SHP77 (cell line): ENCODE measurements at places on chromosomes 12 and 14.

GRCh38 chr14:78278464-78279250, 108.5 kb downstream of the NRXN3 start:
- DNase-seq, result peak; percentile 36

GRCh38 chr12:28602786-28603185, 412.5 kb downstream of the CCDC91 start:
- no peak for DNase-seq

DNA sequence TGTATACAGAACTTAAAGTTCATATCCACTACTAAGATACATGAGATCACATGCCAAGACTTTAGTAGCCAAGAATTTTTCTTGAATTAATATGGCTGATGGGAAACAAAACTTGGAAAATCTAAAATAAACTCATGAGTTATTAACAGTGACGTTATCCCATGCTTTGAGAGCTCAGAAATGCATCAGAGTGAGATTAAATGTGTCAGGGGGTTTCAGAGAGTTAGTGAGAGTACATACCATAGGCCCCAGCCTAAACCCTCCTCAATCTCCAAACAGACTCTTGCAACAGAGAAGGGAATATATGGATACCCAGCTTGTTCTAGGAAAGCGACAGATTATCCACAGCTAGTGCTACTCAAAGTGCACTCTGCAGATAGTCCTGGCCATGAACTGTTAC, 19.3 kb downstream of the SLC35F4 start:
- DNase-seq, result no peak

DNA sequence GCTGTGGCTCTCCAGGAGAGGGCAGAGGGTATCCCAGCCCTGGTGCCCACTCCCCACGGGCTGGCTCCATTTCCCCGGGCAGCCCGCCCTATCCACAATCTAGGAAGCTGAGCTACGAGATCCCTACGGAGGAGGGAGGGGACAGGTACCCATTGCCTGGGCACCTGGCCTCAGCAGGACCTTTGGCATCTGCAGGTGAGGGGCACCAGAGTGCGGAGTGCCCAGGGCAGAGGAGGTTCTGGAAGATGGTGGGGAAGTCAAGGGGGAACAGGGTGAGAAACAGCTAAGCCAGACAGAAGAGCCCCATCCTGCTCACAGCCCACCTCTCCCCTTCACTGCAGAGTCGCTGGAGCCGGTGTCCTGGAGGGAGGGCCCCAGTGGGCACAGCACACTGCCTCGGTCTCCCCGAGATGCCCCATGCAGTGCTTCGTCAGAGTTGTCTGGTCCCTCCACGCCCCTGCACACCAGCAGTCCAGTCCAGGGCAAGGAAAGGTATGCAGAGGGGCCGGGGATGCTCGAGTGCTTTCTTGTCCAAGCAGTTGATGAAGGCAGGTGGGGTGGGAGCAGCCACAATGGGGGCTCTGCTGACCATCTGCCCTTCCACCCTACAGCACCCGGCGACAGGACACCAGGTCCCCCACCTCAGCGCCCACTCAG, 10.3 kb downstream of the TNS2 start:
- no peak for DNase-seq

- no peak for DNase-seq
Measured at GRCh38 chr12:130111965-130112496, 50.2 kb upstream of the FZD10 start.

- DNase-seq, result no peak
Measured at GRCh38 chr12:120546050-120546386, 11.9 kb downstream of the RNF10 start.

- DNase-seq, result no peak
Measured at GRCh38 chr14:68658029-68658509, 134.8 kb downstream of the ZFP36L1 start.

GRCh38 chr12:6106218-6106617, 18.3 kb downstream of the VWF start:
- no peak for DNase-seq

GRCh38 chr12:108129017-108129812, at the start of gene WSCD2:
Gene WSCD2 (plus strand): TSS chr12:108129288. CDS start chr12:108195833, 66,545 bp downstream.
- no peak for DNase-seq

DNA sequence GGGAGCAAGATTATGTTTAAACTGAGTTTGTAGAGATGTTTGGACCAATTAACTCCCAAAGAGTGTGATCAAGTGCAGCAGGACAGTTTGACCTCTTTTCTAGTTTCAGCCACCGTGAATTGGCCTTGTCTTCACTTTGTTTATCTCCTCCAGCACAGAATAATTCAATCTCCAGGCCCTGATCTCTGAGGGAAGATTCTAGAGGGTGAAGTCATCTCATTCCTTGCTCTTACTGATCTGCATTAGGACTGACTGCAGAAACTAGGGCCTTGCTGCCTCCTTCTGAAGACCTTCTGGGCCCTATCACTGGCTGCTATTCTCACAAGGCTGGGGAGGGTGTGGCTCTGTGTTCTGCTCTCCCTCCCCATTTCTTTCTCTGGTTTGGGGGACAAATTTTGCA, 29.4 kb downstream of the C12orf75 start:
- no peak for DNase-seq

DNA sequence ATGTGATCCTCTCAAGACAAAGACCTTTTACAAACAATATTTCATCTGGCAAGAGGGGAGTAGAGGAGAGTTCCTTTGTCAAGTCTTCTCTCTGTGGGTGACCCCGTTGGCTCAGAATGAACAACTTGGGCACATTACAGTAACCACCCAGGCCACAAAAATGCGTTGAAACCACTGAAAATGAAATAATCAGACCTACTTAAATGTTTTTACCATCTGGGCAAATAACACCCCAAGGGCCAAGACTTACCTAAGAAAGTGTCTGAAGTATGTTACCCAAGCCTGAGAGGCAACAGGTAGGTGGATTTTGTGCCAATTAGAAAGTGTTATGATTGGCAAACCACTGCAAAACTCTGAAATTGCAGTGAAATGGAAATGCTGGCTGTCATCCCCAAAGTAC, 1.3 kb downstream of the TC2N start:
- DNase-seq, result no peak

- no peak for DNase-seq
Measured at GRCh38 chr14:68162887-68163286, 343.3 kb downstream of the RAD51B start.

GRCh38 chr12:124006085-124006845, 33.2 kb downstream of the ZNF664 start:
- no peak for DNase-seq

DNA sequence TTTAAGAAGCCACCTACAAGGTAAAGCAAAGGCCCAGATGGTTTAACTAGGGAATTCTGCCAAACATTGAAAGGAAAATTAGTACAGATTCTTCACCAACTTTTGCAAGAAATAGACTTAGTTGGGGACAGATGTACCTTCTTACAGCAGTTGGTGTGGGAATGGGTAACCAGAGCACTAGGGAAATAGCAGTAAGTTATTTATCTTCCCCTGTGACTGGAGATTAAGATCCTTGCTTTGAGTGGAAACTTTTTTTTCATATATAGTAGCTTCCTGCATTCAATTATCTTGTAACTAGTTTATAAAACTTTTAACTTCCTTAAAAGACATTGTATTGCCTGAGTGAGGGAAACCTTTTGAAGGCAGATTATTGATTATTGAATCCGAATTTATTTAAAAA, 44.2 kb downstream of the ARID2 start:
- no peak for DNase-seq

DNA sequence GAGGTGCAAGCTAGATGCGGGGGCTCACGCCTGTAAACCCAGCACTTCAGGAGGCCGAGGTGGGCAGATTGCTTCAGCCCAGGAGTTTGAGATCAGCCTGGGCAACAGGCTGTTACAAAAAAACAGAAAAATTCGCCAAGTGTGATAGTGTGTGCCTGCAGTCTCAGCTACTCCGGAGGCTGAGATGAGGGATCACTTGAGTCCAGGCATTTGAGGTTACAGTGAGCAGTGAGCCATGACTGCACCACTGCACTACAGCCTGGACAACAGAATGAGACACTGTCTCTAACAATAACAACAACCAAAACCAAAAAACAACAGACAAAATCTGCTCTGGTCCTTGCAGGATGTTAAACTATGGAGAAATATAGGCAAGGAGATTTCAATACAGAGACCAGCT, 13.9 kb downstream of the BTBD7 start:
- DNase-seq, result no peak

GRCh38 chr14:48331421-48331820, 656.0 kb upstream of the MDGA2 start:
- no peak for DNase-seq

- DNase-seq, result no peak
Measured at GRCh38 chr12:130116791-130117190, 45.5 kb upstream of the FZD10 start.

- DNase-seq, result no peak
Measured at GRCh38 chr12:107475900-107476299, 209.7 kb upstream of the PWP1 start.

DNA sequence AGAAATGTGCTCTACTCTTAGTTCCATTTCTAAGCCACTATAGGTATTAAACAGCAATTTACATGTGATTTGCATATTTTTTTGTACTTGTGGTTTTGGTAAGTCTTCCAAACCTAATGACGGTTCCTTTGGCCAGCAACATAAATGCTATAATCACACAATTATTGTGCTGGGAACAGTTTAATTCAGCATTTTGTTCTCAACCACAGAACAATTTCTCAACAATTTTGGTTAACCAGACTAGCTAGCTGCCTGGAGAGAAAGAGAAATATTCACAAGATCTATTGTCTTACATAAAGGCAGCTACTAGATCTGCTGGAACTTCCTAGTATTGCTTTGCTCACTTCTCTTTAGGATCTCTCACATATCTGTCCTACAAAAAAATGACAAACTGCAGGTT, 265.3 kb downstream of the SOX5 start:
- no peak for DNase-seq

- no peak for DNase-seq
Measured at GRCh38 chr12:27705263-27705662, 5.4 kb upstream of the MRPS35 start.

DNA sequence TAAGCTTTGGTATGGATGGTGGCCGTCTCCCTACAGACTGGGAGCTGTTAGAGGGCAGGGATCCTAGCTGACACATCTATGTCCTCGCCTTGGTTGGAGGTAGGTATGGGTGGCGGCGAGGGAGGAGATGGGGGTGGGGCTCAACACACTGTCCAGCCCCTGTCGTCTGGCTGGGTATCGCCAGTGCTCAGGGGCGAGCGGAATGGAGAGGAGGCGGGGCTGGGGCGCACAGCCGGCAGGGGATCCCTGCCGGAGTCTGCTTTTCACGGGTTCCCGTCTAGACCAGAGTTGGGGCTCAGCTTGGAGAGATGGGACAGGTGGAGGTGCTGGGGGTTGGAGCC, 16.1 kb downstream of the TAMALIN start:
- peak; percentile 62 for DNase-seq

DNA sequence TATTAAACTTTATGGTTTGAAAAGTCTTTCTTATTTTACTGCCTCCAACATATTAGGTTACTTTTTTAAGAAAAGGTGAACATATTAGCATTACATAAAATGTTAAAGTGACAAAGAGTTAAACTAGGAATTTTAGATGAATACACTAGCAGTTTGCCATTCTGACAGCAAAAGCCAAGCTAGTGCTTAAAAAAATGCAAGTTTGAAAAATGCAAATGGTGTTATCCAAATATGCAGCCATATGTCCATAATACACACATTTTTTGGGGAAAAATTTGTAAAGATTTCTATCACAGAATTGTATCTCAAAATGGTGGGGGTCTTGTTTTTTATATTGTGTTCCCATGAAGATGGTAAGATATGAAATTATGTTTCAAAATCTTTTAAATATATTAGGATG, 466.1 kb downstream of the FOXG1 start:
- DNase-seq, result no peak

DNA sequence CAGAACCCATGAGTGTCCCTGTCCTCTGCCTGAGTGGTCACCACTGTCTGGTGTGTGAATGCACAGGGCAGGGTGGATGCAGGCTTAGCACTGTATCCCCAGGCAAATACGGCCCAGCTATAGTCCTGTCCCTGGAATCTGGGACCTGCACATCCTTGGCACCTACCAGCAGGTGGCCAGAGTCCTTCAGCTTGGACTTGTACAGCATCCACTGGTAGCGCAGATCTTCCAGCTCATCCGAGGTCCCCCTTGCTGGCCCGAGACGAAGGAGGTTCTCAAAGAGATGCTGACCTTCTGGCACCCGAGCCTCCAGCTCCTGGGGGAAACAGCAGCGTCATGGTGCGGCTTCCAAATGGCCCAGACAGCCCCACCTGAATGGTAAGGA, 83.4 kb downstream of the SYNE3 start:
- no peak for DNase-seq

- DNase-seq, result no peak
Measured at GRCh38 chr12:51937926-51938325, 13.6 kb upstream of the ACVR1B start.

GRCh38 chr14:57982804-57983634, 117.1 kb upstream of the SLC35F4 start:
- peak; percentile 94 for DNase-seq

GRCh38 chr12:66803930-66804329, 125.1 kb upstream of the GRIP1 start:
- peak; percentile 23 for DNase-seq

DNA sequence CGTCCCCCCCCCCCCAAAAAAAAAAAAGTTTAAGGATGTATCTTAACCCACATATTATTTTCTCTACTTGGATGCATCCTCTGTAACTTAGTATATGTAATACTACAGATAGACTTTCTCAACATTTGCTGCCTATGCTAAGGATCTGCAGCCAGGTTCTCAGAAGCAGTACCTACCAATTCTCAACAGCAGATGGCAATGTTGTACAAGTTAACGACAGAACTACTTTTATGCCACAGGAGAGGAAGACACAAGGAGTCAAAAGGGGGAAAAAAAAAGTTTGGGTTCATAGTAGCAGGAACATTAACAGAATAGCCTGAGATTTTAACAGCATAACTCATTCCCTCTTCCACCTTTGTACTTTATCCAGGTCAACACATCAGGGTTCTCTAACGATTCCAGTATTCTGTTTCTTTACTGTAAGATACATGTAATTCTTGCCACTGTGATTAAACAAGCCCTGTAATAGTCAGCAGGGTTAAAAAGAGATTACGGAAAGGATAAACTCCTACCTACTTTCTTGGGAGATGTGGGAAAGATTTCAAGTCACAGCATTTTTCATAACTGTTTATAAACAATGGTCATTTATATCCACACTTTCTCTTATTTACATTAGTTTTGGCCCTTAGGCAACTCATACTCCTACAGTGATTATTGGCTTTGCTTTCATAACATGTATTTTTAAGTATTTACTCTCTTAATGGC, 5.7 kb upstream of the NEK9 start:
- peak; percentile 56 for DNase-seq

GRCh38 chr14:102461490-102462338, 47.9 kb downstream of the ANKRD9 start:
- no peak for DNase-seq

GRCh38 chr12:120481022-120481767, 11.6 kb upstream of the SRSF9 start:
- no peak for DNase-seq

DNA sequence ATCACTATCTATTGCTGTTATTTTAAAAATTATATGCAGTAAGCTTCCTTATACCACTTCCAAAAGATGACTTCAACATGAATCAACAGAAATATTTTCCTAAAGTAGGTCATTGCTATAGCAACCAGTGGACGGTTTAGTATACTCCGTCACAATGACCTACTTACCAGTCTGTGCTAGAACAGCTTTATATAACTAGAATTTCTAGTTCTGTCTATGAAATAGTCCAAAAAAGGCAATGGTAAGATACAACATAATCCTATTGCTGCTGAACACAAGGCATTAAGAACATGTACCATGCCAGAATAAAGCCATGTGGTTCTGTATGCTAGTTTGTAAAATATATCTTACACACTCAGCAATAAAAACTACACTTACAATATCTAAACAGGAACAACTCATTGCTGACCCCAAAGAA, 40.7 kb upstream of the MTERF2 start:
- DNase-seq, result peak; percentile 69
